Gastroesophageal sphincter (tissue), 4 donors: ENCODE measurements at places on chromosomes 5 and 9. TPM values are rescaled to one million over a fixed set of nuclear protein-coding genes. Genes with fewer than 3 reads are reported as not detected.

TMEM252 gene
- total RNA-seq = not detected

F2RL1 gene
- total RNA-seq = 0.50 TPM

- no peak for ATAC-seq
Observed at GRCh38 chr5:173626505-173626820, 10.0 kb upstream of the BOD1 start.

- ATAC-seq = no peak
Observed at GRCh38 chr5:104186100-104186499, 623.5 kb upstream of the NUDT12 start.

DNA sequence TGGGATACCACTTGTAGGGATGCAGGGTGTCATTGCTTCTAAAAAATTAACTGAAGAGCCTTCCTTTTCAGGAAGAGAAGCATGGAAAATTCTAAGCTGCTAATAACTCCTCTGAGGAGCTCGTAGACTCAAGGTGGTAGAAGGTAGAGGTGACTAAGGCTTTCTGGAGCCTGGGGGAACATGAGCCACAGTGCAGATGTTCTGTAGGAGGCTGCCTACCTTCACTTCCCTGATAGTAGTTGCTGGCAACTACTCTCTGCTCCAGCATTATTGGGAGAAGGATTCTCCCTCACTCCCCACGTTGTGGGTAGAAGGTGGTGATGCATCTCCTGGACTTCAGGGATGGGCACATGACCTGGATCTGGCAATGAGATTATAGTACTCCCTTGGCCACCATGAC lies 86.7 kb upstream of the STARD4 start:
- ATAC-seq = no peak
